A549 (cell line): ENCODE measurements at places on chromosomes 3 and 15. TPM values are rescaled to one million over a fixed set of nuclear protein-coding genes. Genes with fewer than 3 reads are reported as not detected.

ANKUB1 gene
- not detected in 3 replicates for polyA plus RNA-seq

FAM3D gene
- polyA plus RNA-seq: not detected in 3 replicates

TNK2 gene
- 11.3 to 12.7 TPM (median 12.5 TPM) in 3 replicates for polyA plus RNA-seq

GPR171 gene
- not detected in 3 replicates for polyA plus RNA-seq

IL5RA gene
- polyA plus RNA-seq: not detected in 3 replicates

C3orf85 gene
- polyA plus RNA-seq: not detected in 3 replicates

CCNB2 gene
- 91.1 to 96.4 TPM (median 94.5 TPM) in 3 replicates for polyA plus RNA-seq

NOX5 gene
- 0.17 to 0.25 TPM (median 0.19 TPM) in 3 replicates for polyA plus RNA-seq

ZPLD1 gene
- polyA plus RNA-seq: 0.05 TPM in 1 of 3 replicates, not detected in the others

MORC1 gene
- not detected in 3 replicates for polyA plus RNA-seq

NMNAT3 gene
- 1.2 to 1.4 TPM (median 1.2 TPM) in 3 replicates for polyA plus RNA-seq

ECE2 gene
- polyA plus RNA-seq: not detected in 3 replicates

GOLGA8Q gene
- polyA plus RNA-seq: 0.12 to 0.36 TPM (median 0.25 TPM) in 3 replicates

PLSCR5 gene
- polyA plus RNA-seq: not detected in 3 replicates

TIGIT gene
- polyA plus RNA-seq: not detected in 3 replicates

SERPINI2 gene
- not detected in 3 replicates for polyA plus RNA-seq

MAPK6 gene
- 46.5 to 49.1 TPM (median 48.4 TPM) in 3 replicates for polyA plus RNA-seq

TMEM45A gene
- polyA plus RNA-seq: 3.3 to 5.2 TPM (median 4.6 TPM) in 3 replicates

GOLGA6L10 gene
- polyA plus RNA-seq: 0.62 to 1.1 TPM (median 0.98 TPM) in 3 replicates

CPN2 gene
- not detected in 3 replicates for polyA plus RNA-seq
